ENCODE measurements at places on chromosomes 12 and 14. TPM values are rescaled to one million over a fixed set of nuclear protein-coding genes. Genes with fewer than 3 reads are reported as not detected.

DNA sequence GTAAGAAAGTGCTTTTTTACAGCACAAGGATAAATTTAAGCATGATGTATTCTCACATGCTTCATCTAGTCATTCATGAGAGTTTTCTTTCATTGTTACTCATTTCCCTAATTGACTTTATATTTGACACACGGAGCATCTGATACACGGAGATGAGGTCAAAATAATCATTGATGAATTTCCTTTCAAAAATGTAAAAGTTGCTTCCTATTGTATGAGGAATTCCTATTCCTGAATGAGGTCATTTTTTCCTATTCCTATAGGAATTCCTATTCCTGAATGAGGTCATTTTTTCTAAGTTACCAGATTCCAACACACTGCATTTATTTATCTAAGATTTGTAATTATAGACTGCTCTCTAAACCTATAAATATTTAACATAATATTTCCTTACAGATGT is 316.7 kb upstream of the KITLG start:
- no peak for DNase-seq

- no peak for DNase-seq
These were observed at the start of gene SIX6 for GRCh38 chr14:60508707-60509437. SIX6 (plus strand) TSS chr14:60509146; CDS start chr14:60509399, 253 bp downstream.

DNA sequence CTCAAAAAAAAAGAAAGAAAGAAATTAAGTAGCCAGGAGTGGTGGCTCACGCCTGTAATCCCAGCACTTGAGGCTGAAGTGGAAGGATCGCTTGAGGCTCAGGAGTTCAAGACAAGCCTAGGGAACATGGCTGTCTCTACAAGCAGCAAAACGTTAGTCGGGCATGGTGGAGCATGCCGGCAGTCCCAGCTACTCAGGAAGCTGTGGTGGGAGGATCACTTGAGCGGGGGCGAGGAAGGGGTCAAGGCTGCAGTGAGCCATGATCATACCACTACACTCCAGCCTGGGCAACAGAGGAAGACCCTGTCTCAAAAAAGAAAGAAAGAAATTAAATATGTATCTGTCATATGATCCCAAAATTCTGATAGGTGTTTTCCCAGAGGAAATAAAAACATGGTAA is 5.3 kb downstream of the RAD52 start:
- no peak for DNase-seq

DNA sequence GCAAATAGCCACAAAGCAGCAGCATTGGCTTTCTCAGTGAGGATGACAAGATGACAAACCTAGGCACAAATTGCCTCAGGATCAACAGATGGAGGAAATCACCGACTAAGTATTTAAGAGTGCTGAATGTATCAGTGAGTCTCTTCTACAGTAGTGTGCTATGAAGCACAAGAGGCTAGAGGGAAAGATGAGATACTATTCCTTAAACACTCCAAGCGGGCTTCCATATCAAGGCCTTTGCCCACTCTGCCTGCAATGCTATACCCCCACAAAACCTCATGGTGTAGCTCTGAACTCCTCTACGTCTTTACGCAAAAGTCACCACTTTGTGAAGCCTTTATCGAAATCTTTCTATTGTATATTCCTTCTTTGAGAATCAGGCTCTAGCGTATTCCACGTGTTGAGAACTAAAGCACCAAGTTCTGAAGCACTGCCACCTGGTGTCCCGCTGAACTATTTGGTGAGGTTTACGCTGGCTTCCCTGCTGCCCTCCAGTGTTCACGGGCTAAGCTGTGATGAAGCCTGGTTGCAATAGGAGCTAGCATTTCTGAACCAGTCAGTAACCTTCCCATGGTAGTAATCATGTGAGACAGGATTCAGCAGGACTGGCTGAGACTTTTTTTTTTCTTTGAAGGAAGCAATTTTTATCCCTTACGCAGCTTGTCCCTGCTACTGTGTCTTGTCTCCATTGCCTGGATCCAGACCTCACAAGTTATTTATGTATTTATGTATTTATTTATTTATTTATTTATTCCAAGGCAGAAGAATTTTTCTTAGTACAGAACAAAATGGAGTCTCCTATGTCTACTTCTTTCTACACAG is 426.5 kb upstream of the OR4E1 start:
- peak; percentile 63 for DNase-seq

- no peak for DNase-seq
These were observed 38.9 kb downstream of the NIN start for GRCh38 chr14:50792051-50792477.

DNA sequence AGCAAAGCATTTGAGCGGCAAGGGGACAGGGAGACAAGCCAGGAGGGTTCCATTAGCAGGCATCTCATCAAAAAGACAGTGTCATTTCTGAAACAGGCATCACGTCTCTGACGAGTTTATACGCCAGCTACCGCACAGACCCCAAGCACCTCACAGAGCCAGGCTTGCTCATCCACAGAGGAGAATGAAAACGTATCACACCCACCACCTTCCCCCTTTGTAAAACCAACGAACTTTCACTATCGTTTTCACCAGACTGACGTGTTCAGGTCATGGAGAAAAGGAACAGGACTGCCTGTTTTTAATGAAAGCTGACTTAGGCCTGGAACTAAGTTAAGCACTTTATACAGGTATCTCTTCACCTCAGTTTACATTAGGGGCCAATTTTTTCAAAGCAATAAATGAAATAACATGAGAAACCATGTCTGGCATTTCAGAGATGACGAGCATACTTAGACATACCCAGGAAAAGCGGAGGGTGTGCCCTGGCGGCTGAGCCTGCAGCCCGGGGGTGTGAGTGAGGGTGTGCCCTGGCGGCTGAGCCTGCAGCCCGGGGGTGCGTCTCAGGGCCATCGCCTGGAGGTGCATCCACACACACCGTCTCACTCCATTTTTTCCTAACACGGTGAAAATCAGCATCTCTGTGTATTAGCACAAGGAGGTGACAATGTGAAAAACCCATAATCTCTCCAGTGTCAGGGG is 41.9 kb downstream of the STX2 start:
- no peak for DNase-seq

- DNase-seq: no peak
These were observed 56.0 kb downstream of the PTPRB start for GRCh38 chr12:70581208-70581607.

- DNase-seq: no peak
These were observed 27.6 kb upstream of the ISM2 start for GRCh38 chr14:77526266-77526665.

- no peak for DNase-seq
These were observed 159.3 kb downstream of the CAND1 start for GRCh38 chr12:67428431-67428830.

- no peak for DNase-seq
These were observed 6.2 kb downstream of the RPL36AL start for GRCh38 chr14:49614196-49614595.

- DNase-seq: no peak
These were observed 102.3 kb downstream of the CALM1 start for GRCh38 chr14:90499121-90499520.

GRCh38 chr12:53751336-53752191 is at the start of gene CISTR:
CISTR (minus strand) TSS chr12:53751979.
- no peak for DNase-seq

DNA sequence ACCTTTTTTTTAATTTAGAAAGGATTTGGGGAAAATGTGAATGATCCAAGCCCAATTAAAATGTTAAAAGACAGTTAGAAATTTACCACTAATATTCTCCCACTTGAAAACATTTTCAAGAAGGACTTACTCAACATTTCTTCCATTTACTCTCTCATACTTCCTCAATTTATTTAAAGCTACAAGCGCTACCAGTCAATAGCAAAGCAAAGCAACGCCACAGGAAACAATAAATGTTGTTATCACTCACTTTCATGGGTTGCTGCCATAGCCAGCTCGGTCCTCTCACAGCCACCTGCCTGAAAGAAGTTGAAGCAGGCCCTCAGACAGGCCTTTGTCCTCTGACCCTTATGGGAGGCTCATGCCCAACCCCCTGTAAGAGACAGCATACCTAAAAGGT is 6.0 kb upstream of the SOS2 start:
- no peak for DNase-seq

- no peak for DNase-seq
These were observed 30.3 kb downstream of the HMGA2 start for GRCh38 chr12:65854629-65855028.

GRCh38 chr12:3036901-3037600 is 40.1 kb upstream of the TSPAN9 start:
- DNase-seq: no peak

DNA sequence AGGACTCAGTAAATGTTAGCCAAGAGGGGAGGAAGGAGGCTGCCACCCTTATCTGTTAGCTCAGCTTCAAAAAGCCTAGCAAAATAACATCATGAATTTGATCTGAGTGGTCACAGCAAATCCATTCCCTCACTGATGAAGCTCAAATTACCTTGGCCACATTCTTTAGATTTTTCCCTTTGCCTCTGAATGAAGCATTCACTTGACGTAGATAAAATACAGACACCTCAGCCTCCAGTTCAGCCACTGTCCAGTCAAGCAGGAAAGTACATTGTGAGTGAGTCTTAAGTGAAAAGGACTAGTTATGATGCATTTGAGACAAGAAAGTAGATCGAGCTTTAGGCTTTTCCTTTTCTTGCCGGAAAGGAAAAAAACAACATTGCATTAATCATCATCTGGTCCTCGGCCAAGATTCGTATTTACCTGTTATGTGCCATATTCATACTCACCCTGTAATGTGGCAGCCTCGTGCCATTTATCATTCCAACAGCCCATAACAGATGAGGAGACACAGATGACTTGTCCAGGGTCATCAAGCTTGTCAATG is 146.5 kb downstream of the ETV6 start:
- DNase-seq: peak; percentile 88

- DNase-seq: no peak
These were observed 9.0 kb upstream of the SIX1 start for GRCh38 chr14:60658211-60658690.

DNA sequence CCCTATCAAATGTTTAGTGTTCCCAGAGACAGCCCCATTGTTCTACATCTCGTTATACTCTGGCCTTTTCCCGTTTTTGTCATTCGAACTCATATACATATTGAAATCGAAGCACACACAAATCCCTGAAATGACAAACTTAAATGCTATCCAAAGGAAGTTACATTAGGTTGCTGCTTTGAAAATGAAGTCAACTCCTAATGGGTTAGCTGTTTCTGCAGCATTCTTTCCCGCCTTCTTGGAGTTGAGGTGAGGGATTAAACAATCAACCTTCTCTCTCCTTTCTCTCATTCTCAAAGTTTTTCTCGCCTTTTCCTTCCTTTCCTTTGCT is 642 bp upstream of the PHC1 start:
- no peak for DNase-seq

- DNase-seq: no peak
These were observed 862 bp downstream of the HMGA2 start for GRCh38 chr12:65825183-65825506.

DNA sequence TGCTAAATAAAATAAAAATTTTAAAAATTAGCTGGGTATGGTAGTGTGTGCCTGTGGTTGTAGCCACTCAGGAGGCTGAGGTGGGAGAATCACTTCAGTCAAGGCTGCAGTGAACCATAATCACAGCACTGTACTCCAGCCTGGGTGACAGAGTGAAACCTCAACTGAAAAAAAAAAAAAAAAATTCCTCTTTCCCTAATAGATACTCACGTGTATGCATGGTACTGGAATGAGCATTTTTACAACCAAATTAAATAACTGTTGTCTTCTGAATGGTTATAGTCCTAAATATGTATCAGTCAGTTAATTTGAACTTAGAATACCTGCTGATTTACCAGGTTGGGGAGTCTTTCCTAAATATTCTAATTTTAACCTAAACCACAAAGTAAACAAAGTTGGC is 98.3 kb upstream of the ATF1 start:
- no peak for DNase-seq

DNA sequence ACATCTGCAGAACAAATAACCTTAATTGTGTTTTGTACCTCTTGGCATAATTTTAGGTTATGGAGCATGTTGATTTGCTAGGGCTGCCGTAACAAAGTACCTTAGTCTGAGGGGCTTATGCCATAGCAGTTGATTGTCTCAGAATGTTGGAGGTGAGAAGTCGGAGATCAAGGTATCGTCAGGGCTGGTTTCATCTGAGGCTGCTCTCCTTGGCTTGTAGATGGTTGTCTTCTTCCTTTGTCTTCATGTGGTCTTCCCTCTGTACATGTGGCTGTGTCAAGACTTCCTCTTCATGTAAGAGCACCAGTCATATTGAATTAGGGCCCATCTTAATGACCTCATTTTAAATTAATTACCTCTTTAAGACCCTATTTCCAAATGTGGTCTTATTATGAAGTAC is 64.4 kb upstream of the PTHLH start:
- DNase-seq: no peak

DNA sequence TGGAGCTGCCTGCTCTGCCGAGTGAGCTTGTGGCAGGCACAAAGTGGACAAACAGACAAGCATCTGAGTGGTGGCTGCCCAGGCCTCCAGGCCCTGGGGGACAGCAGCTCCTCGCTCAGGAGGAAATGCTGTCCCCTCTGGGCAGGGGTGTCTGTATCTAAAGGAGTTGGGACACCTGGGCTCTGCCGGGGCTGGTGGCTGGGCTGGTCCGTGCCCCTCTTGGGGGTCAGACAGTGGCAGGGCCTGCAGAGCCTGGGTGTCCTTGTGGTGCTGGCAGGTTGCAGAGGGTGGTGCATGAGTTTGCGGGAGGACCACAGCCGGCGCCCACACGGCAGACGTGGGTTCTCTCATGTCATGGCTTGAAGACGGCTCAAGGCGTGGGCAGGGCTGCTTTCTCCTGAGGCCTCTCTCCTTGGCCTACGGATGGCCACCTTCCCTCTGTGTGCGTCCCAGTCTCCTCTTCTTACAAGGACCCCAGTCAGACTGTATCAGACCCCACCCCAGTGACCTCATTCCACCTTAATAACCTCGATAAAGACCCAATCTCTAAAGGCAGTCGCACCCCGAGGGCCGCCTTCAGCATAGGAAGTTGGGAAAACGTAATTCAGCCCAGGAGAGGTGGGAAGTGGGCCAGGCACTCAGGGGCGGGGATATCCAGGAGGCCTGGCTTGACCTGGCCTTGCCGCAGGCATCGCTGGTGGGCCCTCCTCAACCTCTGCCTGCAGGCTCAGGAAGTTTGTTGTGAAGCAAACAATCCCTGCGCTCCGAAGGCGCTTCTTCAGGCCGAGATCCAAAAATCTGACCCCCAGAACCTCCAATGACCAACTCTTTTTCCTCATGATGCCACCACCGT is 110.0 kb downstream of the KIF26A start:
- DNase-seq: no peak

- DNase-seq: peak; percentile 96
These were observed 19.8 kb downstream of the GALNT6 start for GRCh38 chr12:51371295-51371953.

- no peak for DNase-seq
These were observed 413.7 kb upstream of the CCDC196 start for GRCh38 chr14:66072190-66073084.

- DNase-seq: no peak
These were observed 542.2 kb upstream of the USP15 start for GRCh38 chr12:61717986-61718385.

Gene TAS2R46
- 1.1 TPM for total RNA-seq

Gene RECQL
- total RNA-seq: 44.9 TPM

Gene KRT8
- total RNA-seq: 179 TPM

Gene KLRC3
- 2.3 TPM for total RNA-seq

Gene LHX5
- not detected for total RNA-seq

Gene KIF5A
- 0.56 TPM for total RNA-seq

Gene LRRIQ1
- total RNA-seq: 1.5 TPM

Gene C1R
- total RNA-seq: 16.7 TPM

Gene SIX4
- total RNA-seq: 13.6 TPM

Gene ZDHHC22
- total RNA-seq: not detected

Gene PLEKHG7
- total RNA-seq: not detected

Gene ZNF268
- 23.4 TPM for total RNA-seq

Gene SPX
- 203 TPM for total RNA-seq

Measured in MCF 10A (cell line).